ENCODE measurements at places on chromosomes 16 and 17. TPM values are rescaled to one million over a fixed set of nuclear protein-coding genes. Genes with fewer than 3 reads are reported as not detected.

GRCh38 chr17:65193716-65194293 is 56.6 kb downstream of the RGS9 start:
- H3K27me3 ChIP-seq, result no peaks in the 10 kb centered on the region
- DNase-seq, result no peak
- peaks cover 12% of the 10 kb centered on the region for H3K4me1 ChIP-seq
- H3K36me3 ChIP-seq, result no peaks in the 10 kb centered on the region

DNA sequence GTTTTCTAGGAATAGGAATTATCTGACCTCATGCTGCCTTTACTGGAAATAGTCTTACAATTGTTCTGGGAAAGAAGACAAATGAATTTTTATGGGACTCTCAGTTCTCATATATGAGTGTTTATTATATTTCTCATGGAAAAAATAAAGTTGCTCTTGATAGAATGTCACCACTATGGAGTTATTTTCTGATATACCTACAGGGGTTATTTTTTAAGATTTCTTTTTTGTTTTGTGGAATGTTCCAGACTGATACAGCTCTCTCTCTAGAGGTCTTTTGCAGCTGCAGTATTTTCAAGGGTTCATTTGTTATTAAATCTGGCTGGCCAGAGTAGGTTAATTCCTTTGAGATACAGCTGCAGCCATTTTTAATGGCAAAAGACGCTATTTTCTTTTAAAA is 100.7 kb downstream of the ABCA8 start:
- no peak overlapping the region for H3K27ac ChIP-seq
- H3K36me3 ChIP-seq, result no peaks in the 10 kb centered on the region
- H3K27me3 ChIP-seq, result no peaks in the 10 kb centered on the region
- H3K4me1 ChIP-seq, result no peaks in the 10 kb centered on the region
- no peak overlapping the region for H3K4me3 ChIP-seq
- no peak for DNase-seq

DNA sequence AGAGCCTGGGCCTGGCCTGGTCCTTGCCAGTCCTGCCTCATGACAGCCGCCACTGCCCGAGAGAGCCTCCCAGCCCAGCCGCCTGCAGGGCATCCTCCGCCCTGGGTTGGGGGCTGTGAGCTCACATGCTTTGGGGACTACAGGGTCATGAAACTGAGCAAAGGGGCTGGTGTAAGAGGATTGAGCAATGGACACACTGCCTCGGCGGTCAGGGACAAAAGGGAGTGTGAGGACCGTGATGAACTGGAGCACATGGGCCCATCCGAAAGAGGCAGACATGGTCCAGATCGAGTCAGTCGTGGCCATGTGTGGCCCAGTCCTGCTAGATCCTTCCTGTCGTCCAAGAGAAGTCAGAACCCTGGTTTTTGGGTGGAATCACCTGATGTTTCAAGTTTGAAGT is 52.3 kb downstream of the GSG1L start:
- no peaks in the 10 kb centered on the region for H3K4me1 ChIP-seq
- DNase-seq, result no peak
- no peak overlapping the region for H3K27ac ChIP-seq
- no peaks in the 10 kb centered on the region for H3K27me3 ChIP-seq
- no peak overlapping the region for H3K4me3 ChIP-seq

The ST6GALNAC1 gene
- not detected for total RNA-seq

Data from endothelial cell of umbilical vein (primary cell).